COR-L47 (cell line): ENCODE measurements at places on chromosomes 1 and 21.

GRCh38 chr1:189513091-189513490 is 964.6 kb downstream of the BRINP3 start:
- DNase-seq: no peak

GRCh38 chr1:117735045-117735992 is 129.5 kb downstream of the TENT5C start:
- peak; percentile 2 for DNase-seq

DNA sequence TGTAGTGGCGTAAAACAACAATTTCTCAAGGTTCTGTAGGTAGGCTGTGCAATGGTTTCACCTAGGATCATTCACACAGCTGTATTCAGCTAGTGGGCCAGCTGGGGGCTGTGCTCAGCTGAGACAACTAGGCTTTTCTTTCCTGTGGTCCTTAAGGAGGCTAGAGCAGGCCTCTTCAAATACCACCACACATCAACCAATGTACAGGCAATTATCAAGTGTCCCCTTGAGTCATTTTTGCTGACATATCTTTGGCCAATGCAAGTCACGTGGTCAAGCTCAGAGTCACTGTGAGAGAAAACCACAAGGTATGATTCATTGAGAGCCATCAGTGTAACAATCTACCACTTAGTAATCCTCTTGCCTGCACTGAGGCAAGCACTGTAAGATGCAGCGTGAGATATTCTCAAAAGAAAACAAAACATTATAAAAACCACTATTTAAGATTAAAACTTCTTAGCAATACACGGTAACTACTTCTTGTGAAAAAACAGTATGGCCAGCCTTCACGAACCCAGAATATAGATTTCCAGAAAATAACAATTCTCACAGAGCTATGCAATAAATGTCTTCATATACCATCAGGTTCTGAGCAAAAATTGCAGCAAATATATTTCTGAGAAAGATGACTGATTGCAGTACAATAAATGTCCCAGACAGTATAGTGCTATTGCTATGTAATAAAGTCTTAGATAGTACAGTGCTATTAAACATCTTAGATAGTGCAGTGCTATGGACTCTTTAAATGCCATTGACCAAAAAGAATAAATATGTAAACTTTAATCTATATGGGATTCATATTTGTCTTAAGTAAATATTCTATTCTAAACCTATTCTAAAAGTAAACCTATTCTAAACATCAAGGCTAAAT is 55.3 kb downstream of the NME7 start:
- no peak for DNase-seq

DNA sequence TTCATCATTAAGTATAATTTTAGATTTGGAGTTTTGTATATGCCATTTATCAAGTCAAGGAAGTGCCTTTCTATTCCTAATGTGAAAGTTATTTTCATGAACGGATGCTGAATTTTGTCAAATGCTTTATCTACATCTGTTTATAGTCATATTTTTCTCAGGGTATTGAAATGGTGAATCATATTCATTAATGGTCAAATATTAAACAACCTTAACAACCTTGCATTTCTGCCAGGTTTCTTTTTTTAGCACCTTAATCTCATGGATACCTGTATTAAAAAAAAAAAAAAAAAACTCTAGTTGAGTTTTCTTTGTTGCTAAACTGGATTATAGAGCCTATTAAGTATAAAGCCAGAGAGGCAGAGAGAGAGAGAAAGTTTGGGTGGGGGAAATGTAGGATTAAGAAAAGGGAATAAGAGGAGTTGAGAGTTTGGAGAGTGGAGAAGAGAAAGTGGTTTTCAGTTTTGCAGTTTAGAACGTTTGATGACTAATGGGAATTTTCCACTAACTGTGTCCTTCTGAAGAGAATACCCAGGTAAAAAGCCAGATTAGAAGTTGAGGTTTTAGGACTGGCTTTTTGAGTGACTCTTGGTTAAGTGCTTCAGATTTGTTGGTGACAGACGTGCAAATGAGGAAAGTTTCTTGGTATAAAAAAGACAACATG is 305.0 kb downstream of the HLX start:
- DNase-seq: no peak

DNA sequence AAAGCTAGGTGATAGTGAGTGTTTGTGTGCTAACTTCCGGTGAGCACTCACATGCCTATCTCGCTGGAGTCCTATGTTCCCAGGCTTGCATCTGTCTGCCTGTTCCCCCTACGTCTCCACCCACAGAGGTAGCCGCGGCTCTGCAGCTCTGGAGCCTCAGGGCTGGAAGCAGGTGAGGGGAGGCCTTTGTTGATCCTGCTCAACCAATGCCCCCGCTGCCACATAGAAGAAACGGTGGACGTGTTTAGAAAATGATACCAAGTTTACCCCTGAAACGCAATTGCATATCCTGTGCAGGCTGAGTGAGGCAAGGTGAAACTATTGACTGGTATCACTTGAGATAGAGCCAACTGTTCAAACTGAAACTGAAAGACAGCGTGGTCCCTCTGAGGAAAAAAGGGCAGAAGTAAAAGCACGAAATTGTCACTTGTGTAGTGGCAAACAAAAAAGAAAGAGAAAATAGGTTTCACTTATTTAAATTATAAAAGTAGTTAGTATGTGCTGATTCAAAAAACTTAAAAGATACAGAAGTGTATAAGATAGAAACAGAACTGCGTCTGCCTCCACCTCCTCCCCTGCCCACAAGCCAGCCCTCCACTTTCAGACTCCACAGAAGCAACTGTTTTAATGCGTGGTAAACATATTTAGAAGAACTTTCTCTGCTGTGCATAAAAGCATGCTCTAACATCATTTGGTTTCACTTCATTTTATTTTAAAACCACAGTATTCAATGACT is 38.6 kb upstream of the ETS2 start:
- DNase-seq: peak; percentile 55

DNA sequence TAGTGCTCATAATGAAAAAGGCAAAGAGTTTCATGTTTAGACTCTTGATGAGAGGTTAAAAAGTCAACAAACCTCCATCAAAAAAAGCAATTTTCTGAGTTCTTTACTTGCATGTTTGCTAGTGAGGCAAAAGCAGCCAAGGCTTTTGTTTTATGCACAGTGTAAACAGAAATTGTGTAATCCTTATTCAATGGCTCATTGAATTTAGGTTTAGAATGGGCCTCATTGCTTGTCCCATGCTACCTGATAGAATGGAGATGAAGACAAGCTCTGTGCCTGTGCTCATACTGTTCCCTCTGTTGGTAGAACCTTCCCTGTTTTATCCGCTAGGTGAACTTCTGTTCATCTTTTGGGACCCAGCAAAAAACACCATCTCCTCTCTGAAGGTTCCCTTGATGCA is 10.0 kb upstream of the LRRC8D start:
- DNase-seq: no peak

GRCh38 chr1:227369102-227369760 is 50.9 kb upstream of the CDC42BPA start:
- no peak for DNase-seq

- no peak for DNase-seq
These were observed 12.7 kb downstream of the HNRNPU start for GRCh38 chr1:244851546-244852231.

DNA sequence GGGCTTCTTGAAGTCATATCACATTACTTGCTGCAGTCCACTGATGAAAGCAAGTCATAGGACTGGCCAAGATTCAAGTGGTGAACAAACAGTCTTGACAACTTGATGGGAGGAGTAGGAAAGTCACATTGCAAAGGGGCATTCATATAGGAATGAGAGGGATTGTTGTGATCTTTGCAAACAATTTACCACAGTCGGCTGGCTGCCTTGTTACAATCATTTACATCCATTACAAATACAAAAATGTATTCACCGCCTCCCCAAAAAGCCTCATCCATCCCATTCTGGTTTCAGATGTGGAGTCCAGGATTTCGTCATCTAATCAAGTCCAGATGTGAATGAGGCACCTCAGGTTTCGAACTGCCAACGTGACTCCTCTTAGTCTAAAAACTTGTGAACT is 26.8 kb downstream of the GORAB start:
- no peak for DNase-seq

GRCh38 chr1:245419461-245419978 is 264.7 kb downstream of the KIF26B start:
- no peak for DNase-seq

- DNase-seq: no peak
These were observed 50.4 kb upstream of the IFFO2 start for GRCh38 chr1:19006837-19007271.

DNA sequence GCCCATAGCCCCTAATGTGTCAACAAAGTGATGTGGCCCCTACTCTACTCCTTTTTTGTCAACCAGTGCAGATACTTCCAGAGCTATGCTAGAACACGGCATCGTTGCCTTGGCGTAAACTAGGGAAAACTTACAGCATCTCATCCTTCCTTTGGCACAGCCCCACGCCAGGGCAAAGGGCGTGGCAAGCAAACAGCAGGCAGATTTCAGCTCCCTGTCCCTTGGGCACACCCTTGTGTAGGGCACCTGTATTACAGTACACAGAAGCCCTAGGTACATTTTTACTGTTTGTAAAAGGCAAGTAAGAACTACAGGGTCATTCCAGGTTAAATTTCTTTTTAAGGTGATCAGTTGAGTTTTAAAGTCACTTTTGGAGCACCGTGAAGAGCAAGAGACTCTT is 29.3 kb downstream of the PRDX6 start:
- DNase-seq: no peak

DNA sequence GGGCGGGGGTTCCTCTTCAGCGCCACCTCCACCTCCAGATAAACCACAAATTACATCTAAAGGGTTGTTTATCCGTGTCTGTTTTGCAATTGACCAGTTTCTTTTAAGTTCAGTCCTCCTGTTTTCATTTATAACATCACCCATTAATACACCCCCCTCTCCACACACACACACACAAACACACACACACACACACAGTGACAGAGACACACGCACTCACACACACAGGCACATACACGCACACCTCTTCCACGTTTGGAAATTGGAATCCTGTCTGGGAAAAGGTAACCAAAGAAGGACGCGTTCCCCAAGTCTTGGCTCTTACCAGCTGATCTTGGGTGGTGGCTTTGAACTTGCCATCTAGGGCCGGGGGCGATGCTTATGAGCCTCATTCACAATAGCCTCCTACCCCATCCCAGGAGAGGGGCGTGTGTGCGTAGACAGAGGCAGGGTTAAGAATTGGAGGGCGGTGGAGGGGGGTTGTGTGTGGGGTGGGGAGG is 442 bp upstream of the CSMD2 start:
- DNase-seq: no peak

DNA sequence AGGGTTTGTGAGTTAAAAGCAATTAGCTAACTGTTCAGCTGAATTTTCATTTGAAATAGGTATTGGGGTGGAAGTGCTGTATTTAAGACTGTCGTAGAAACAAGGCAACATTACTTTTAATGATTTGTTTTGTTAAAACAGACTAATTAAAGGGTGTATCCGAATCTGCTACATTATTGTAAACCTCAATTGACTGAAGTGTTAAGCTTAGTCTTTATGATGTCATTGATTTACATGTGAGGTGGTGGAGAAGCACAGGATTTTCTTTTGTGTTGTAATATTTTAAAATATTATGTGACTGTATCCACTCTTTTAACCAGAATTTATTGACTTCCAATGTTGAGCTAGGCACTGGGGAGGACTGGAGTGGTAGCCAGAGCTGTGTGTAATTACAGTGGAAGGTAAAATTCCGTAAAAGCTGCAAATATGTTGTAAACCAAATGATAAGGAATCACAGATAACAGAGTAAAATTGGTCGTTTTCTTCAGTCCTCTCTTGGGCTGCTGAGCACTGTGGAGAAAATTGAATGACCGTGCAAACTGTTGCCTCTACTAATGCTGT is 1.6 kb downstream of the HOOK1 start:
- DNase-seq: no peak

DNA sequence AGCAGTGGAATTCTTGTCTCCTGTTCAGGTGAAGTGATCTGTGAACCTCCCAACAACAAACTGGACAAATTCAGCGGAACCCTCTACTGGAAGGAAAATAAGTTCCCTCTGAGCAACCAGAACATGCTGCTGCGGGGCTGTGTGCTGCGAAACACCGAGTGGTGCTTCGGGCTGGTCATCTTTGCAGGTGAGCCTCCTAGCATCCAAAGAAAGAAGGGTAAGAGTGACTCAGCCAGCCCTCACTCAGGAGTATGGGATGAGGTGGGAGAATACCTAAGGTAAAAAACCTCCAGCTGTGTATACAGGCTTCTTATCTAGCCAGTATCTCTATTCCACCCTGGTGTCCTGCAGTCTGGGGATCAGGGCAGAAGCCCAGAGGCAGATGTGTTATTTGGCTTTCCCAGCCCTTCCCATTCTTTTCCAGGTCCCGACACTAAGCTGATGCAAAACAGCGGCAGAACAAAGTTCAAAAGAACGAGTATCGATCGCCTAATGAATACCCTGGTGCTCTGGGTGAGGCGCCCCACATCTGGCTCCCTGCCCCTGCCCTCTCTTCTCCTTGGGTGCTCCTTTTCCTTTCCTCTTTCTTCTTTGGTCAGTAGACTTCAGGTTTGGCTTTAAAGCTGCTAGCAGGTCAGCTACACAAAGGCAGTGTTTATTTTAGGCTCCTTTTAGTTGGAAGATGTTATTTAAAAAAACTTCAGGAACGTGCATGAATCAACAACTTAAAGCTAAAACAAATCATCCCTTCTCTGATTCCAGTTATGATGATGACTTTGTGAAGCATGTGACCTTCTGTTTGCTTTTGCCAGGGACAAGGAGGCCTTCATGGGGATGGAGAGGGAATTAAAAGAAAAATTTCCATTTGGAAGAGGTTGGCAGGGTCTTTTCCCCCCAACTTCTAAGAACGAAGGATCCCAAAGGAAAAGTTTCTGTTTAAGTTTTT is 9.0 kb downstream of the ATP8B2 start:
- DNase-seq: no peak

DNA sequence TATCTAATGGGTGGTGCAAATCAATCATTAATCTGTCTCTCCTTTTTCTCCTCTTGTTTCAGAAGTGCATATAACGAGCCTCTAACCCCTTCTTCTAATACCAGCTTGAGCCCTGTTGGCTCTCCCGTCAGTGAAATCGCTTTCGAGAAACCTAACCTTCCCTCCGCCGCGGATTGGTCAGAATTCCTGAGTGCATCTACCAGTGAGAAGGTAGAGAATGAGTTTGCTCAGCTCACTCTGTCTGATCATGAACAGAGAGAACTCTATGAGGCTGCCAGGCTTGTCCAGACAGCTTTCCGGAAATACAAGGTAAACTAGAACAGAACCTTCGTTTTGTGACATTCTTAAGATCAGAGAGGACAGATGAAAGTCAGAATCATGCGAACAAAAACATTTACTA is 25.3 kb upstream of the VAMP3 start:
- no peak for DNase-seq

DNA sequence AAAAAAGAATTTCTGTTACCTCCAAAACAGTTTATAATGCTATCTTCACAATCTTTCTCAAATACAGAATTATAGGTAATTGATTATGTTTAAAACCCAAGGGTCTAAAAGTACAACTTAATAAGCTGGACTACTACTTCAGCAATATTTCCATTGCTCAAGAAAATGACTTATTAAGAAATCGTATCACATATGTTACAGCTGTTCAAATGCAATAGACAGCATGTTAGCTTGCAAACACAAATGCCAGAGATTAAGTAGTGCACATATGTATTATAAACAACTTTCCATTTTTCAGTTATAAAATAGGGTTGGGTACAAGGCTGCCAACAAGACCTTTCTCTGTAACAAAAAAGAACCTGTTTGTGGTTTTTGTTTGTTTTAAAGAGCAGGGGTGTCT is 211.0 kb upstream of the DMRTA2 start:
- DNase-seq: no peak
